ENCODE measurements at places on chromosomes 6 and 20. TPM values are rescaled to one million over a fixed set of nuclear protein-coding genes. Genes with fewer than 3 reads are reported as not detected.
A peak's percentile ranks its signal among the peaks of the same experiment; 100 is the strongest.

DNA sequence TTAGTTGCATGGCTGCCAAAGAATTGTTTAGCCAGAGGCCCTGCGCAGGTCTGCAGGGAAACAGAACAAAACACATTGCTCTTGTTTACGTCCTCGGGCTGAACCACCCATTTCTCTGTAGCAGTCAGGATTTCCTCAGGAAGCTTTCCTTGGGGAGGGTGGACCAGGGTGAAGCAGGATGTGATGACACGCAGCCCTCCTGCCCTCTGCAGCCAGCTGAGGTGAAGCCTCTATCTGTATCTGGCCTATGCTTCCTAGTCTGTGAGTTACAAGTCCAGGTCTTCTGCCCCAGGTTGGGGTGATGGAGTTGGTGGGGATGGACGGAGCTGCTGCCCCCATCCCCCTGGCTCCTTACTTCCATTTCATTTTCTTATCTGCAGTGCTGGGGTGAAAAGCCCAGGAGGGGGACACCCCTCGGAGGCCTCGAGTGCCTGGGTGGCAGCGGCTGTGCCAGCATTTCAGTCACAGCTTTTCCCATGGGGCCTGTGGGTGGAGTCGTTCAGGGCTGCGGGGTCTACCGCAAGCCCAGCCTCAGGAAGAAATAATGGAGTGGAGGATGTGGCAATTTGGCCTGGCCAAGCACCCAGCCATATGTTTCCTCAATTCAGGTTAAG, 24.9 kb downstream of the SASH1 start:
- H3K4me1 ChIP-seq = peaks cover 92% of the 10 kb centered on the region
- H3K4me3 ChIP-seq = no peak overlapping the region
- H3K27me3 ChIP-seq = no peaks in the 10 kb centered on the region
- H3K36me3 ChIP-seq = no peaks in the 10 kb centered on the region

The JAG1 gene
- total RNA-seq = 60.1 TPM

DNA sequence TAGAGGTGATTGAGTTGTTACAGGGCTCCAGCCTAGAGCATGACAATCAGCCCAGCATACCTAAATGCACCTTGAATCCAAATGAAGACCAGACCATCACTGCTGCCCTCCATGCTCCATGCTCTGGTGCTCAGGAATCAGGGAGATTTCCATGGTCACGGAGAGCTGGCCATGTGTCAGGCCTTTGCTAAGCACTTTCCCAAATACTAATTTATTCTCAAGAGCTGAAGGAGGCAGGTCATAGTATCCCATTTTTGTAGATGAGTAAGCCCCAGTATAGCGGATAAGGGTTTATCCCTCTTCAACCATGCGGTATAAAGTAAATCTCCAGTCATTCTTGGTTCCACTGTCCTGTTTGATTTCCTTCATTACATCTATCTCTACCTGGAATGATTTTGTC, 240.8 kb downstream of the TFAP2A start:
- H3K36me3 ChIP-seq = no peaks in the 10 kb centered on the region
- no peaks in the 10 kb centered on the region for H3K27me3 ChIP-seq
- H3K4me3 ChIP-seq = no peak overlapping the region
- no peak for DNase-seq
- no peak overlapping the region for H3K27ac ChIP-seq

The B3GALT4 gene
- total RNA-seq = 19.6 TPM

DNA sequence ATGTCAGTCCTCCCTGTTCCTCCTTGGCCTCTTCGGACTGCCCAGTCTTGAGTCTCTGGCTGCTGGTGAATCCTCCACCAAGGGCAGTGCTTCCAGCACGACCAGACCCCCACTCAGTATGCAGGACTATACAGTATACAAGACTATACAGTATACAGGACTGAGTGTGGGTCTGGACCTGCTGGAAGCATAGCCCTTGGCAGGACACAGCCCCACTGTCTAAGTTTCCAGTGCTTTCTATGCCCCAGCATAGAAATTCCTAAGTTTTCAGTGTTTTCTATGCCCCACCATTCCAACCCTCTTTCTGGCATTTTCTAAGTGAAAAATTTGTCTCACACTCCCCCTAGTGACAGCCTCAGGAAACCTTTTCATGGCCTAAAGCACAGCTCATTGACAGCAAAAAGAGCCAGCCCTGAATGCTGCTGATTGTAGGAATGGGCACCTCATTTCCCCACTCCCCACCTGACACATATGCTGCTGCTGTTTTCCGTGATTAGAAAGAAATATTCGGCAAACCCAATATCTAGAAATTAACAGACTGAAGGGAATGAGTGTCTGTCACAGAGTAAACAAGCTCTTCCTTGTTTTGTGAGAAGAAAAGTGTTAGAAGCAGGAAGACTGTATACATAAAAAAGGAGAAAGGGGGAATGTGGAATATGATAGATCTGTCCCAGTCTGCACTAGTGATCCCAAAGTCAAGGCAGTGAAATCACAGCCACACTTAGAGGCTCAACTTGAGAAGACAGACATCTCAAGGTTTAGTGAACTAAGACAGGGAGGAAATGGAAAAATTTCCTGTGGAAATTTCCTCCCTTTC, 206.9 kb downstream of the IBTK start:
- no peak overlapping the region for H3K27ac ChIP-seq
- H3K36me3 ChIP-seq = no peaks in the 10 kb centered on the region
- H3K4me3 ChIP-seq = no peak overlapping the region
- no peak for DNase-seq

DNA sequence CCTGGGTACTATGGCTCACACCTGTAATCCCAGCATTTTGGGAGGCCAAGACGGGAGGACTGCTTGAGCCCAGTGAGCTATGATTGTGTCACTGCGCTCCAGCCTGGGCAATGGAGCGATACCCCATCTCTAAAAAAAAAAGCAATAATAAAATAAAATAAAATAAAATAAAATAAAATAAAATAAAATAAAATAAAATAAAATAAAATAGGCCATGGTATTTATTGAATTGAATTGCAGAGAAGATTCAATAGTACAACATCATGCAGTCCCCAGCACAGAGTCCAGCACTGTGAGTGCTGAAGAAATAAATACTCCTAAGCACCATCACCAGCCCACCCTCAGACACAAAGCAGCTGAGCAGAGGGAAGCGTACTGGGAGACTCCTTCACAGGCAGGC, 144.7 kb downstream of the RALGAPA2 start:
- no peak overlapping the region for H3K4me3 ChIP-seq
- H3K4me1 ChIP-seq = no peaks in the 10 kb centered on the region
- H3K27me3 ChIP-seq = no peaks in the 10 kb centered on the region
- DNase-seq = no peak

The EEF1A1 gene
- 9,415 TPM for total RNA-seq

DNA sequence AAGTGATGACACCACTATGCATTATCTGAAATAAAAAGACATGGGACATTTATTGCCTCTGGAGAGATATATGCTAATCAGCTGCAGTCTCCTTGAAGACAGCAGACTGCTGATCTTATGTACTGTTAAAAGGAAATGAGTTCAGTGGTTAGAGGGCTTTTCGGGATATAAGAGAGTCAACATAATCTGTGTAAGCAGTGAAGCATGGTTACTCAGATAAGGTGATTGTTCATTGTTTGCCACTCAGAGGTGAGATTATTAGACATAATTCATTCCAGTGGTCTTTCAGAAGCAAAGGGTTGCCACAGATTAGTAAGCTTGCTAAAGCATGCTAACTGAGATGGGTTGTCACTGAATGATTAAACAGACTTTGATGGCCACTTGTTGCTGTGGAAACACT, 1450.7 kb upstream of the ADGRB3 start:
- H3K4me1 ChIP-seq = no peaks in the 10 kb centered on the region
- H3K27ac ChIP-seq = no peak overlapping the region
- DNase-seq = no peak
- no peaks in the 10 kb centered on the region for H3K36me3 ChIP-seq
- no peaks in the 10 kb centered on the region for H3K27me3 ChIP-seq
- no peak overlapping the region for H3K4me3 ChIP-seq

The CCDC170 gene
- 5.4 TPM for total RNA-seq

GRCh38 chr6:117600008-117600743, 2.1 kb downstream of the GOPC start:
- H3K27ac ChIP-seq = no peak overlapping the region
- no peak for DNase-seq
- H3K27me3 ChIP-seq = no peaks in the 10 kb centered on the region
- H3K4me1 ChIP-seq = peaks cover 35% of the 10 kb centered on the region
- no peaks in the 10 kb centered on the region for H3K36me3 ChIP-seq

The EDN3 gene
- total RNA-seq = 0.27 TPM

- no peak overlapping the region for H3K4me3 ChIP-seq
- DNase-seq = no peak
- no peaks in the 10 kb centered on the region for H3K27me3 ChIP-seq
These were observed 4.6 kb downstream of the EGFL8 start for GRCh38 chr6:32168807-32169591.

- peaks cover 58% of the 10 kb centered on the region for H3K27me3 ChIP-seq
- H3K4me3 ChIP-seq = peak within 1 kb of the TSS; percentile 30
- H3K36me3 ChIP-seq = no peaks in the 10 kb centered on the region
- peaks cover 7% of the 10 kb centered on the region for H3K4me1 ChIP-seq
- DNase-seq = no peak
- H3K27ac ChIP-seq = no peak within 1 kb of the TSS
These were observed at the start of gene PTPRT for GRCh38 chr20:43189554-43190331. TSS of gene PTPRT (minus strand) at chr20:43189906. CDS start at chr20:43189733, 173 bp downstream.

The PPP1R14C gene
- 15.4 TPM for total RNA-seq

The OXT gene
- not detected for total RNA-seq

The XPO5 gene
- total RNA-seq = 29.9 TPM

The CCM2L gene
- 18.8 TPM for total RNA-seq

The SOX18 gene
- 48.3 TPM for total RNA-seq

- DNase-seq = no peak
- H3K4me1 ChIP-seq = no peaks in the 10 kb centered on the region
- H3K27ac ChIP-seq = no peak overlapping the region
- H3K27me3 ChIP-seq = peaks cover 3% of the 10 kb centered on the region
- H3K4me3 ChIP-seq = no peak overlapping the region
- H3K36me3 ChIP-seq = no peaks in the 10 kb centered on the region
These were observed 35.7 kb downstream of the TFAP2C start for GRCh38 chr20:56664796-56665195.

DNA sequence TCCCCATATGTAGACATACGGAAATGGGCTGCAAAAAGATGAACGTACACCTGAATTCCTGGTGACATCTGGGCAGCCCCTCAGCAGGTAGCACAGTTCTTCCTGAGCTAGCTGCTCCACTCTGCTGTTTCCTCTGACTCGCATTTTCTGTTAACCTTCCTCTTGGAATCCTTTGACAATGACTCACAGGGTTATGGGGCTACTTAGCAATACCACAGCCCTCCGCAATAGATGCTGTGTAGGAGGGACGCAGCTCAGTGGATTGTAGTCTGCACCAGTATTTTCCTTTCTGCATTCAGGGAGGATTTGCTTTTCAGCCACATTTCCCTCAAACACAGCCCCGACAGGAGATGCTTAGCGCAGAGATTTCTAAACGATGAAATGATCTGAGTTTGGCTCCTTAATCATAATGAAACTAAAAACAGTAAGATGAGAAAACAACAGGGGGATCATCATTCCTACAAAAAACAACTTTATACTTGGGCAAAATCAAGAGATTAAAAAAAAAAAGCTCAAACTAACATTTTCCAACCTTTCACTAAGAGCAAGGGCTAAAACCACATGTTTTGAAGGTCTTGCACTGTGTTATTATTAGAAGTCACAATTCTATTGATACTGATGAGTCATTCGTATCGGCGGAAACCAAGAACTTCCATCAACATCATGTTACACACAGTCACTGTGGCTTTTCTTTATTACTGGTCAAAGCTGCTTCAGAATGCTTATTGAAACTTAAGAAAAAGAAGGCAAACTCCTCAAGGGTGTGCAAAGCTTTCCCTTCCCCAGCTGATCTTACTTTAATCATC, 12.2 kb downstream of the BACH2 start:
- no peaks in the 10 kb centered on the region for H3K36me3 ChIP-seq

The RCAN2 gene
- total RNA-seq = 9.0 TPM

DNA sequence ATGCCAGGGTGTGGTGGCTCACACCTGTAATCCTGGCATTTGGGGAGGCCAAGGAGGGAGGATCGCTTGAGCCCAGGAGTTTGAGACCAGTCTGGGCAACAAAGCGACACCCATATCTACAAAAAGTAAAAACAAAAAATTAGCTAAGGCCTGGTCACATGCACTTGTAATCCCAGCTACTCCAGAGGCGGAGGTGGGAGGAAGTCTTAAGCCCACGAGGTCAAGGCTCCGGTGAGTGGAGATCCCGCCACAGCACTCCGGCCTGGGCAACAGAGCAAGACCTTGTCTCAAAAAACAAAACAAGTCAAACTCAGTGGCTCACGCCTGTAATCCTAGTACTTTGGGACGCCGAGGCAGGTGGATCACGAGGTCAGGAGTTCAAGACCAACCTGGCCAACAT, 35.6 kb downstream of the SRSF3 start:
- H3K4me3 ChIP-seq = no peak overlapping the region
- DNase-seq = no peak
- H3K27ac ChIP-seq = peak overlapping the region; percentile 43
- H3K36me3 ChIP-seq = no peaks in the 10 kb centered on the region
- H3K27me3 ChIP-seq = no peaks in the 10 kb centered on the region

- peak; percentile 12 for DNase-seq
- no peak overlapping the region for H3K4me3 ChIP-seq
- no peaks in the 10 kb centered on the region for H3K27me3 ChIP-seq
- H3K27ac ChIP-seq = no peak overlapping the region
- H3K4me1 ChIP-seq = peaks cover 39% of the 10 kb centered on the region
These were observed 30.0 kb upstream of the PTGIS start for GRCh38 chr20:49597825-49598395.

GRCh38 chr6:33164665-33165373, 27.4 kb downstream of the COL11A2 start:
- no peak overlapping the region for H3K27ac ChIP-seq
- H3K36me3 ChIP-seq = no peaks in the 10 kb centered on the region
- no peaks in the 10 kb centered on the region for H3K27me3 ChIP-seq
- peaks cover 16% of the 10 kb centered on the region for H3K4me1 ChIP-seq
- H3K4me3 ChIP-seq = no peak overlapping the region

DNA sequence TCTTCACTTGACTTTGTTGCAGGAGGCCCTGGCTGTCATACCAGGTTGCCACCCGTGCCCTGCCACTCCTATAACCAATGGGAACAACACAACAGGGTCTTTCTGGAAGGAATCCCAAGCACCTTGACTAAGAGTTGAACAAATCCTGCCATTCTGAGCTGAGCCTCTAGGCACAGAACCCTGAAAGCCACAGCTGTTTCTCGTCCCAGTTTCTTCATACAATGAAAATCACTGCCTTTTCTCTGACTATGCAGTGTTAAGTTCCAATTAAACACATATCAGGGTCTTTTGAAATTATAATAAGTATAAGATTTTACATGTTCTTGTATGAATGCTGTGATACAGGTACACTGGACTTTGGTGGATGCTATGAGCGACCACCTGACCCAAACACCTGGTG, 54.4 kb downstream of the RIPOR2 start:
- no peaks in the 10 kb centered on the region for H3K27me3 ChIP-seq
- H3K4me3 ChIP-seq = no peak overlapping the region
- DNase-seq = no peak
- no peaks in the 10 kb centered on the region for H3K36me3 ChIP-seq

The SPTLC3 gene
- total RNA-seq = 18.7 TPM

The COX4I2 gene
- total RNA-seq = 17.1 TPM

GRCh38 chr6:163030980-163031379, 303.2 kb downstream of the PACRG start:
- DNase-seq = no peak
- no peaks in the 10 kb centered on the region for H3K36me3 ChIP-seq
- no peak overlapping the region for H3K27ac ChIP-seq
- H3K4me1 ChIP-seq = no peaks in the 10 kb centered on the region
- no peak overlapping the region for H3K4me3 ChIP-seq
- H3K27me3 ChIP-seq = no peaks in the 10 kb centered on the region

All from lower lobe of right lung (tissue), 2 donors.